ENCODE measurements at places on chromosomes 4 and X.

- no peak for DNase-seq
These were observed 339.7 kb upstream of the PCDH7 start for GRCh38 chr4:30380404-30380998.

DNA sequence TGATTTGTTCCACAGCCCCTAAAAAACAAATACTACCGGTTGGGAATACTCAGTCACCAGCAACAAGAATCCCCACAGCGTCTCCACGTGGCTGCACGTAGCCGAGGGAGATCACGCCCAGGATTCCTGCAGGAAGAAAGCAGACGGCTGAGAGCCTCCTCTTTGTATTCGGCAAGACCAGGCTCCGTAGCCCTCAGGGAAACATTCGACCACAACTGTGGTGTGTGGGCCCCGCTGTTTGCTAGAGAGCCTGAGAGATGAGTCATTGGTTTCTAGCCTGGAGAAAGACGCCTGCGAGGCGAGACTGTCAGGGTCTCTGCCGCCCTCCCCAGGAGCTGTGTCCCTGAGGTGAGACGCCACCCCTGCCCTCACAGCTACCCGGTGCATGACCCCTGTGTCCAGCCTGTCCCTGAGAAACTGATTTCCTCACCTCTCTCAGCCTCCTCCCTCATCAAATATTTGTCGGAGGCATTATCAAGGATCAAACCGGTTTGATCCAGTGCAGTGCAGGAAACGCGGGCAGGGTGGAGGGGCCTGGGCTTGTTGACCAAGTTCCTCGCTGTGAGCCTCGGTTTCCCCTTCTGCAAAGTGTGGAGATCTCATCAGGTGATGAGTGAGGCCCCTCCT, 4.7 kb upstream of the S100P start:
- peak; percentile 68 for DNase-seq

DNA sequence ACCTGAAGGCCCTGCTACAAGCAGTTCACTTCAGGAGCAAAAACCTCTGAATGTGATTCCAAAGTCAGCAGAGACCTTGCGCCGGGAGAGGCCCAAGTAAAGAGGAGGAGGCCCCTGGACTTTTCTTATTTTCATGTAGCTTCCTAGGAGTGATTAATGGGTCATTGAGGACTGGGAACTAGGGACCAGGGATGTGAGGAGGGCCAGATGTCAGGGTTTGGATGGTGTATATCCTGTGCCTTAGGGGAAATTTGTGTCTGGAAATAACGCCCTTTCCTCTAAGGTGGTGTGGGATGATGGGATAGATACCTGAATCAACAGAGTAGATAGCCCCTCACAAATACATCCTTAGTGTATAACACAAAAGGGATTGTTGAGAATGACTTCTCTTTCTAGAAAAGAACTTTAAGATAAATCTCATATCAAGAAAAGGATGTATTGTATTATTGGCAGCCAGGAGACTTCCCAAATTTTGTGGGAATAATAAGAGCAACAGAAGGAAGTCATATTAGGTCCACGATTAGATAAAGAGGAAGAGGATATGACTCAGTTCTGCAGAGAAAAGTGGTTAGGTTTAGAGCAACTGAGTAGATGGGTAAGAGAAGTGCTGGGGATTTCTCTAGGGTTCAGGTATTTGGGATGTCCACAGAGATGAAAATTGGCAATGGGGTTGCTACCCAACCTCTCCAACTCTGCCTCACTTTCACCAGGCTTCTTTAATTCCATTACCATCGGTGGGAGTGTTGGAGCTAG, 1.1 kb downstream of the ITGB1BP2 start:
- DNase-seq = no peak

DNA sequence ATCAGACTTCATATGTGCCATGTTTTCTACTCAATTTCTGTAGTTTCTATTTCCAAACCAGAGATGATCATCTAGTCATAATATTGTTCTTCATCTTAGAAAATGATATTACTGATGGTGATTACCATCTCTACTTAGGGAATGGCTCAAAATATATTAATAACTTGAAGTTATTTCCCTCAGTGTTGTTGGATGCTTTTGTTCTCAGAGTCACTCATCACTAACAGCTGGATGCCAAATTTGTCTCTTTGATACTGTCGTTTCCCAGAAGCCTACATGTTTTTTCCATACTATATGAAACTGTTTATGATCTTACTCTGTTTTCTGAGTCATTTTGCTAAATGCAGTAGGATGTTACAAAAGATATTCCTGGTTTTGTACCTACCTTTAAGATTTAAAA, 8.9 kb downstream of the PGAM4 start:
- no peak for DNase-seq

DNA sequence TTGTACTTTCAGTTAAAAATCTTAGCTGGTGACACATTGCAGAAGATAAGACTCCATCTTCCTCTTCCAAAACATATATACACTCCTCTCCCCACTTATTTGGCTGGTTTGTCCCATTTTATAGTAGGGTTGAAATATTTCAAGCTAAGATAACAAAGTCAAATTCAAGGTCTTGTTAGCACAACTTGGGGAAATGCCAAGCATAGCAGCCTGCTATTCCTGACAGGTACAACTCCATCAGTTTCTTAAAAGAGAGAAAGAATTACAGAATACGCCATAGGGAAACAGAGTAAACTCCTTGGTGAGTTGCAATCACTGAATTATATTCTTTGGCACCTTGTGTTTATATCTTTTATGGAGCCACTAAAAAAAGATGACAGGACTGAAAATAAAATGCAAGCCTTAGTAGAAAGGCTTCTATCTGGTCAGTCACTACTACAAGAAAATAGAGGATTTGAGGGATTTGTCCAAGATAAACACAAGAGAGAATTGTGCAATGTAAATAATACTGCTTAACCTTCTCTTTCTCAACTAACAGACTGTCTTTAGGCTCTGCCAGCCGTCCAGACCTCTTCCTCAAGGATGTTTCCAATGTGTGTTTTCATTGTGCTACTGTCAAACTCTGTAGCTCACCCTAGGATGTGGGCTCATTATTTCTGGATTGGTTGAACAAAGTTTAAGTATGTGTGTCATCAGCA, 170.3 kb downstream of the VEGFC start:
- no peak for DNase-seq

DNA sequence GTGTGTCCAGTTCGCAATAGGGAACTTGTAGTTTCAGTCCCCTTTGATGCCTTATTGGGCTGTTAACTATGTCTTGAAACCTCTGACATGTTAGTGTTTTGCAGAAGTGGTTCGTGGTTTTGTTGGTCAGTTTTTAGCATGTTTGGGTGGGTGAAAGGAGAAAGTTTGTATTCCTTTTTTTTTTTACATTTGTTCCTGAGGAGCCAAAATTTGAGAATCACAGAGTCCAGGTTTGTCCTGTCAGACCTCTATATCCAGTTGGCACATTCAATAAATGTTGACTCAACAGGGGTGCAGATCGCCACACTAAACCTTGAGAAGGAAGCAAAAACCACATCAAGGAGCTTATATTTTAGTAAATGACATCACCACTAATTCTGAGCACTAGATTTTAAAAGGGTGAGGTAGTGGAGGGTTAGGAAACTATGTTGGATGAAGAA, 26.2 kb downstream of the DLG3 start:
- peak; percentile 24 for DNase-seq

DNA sequence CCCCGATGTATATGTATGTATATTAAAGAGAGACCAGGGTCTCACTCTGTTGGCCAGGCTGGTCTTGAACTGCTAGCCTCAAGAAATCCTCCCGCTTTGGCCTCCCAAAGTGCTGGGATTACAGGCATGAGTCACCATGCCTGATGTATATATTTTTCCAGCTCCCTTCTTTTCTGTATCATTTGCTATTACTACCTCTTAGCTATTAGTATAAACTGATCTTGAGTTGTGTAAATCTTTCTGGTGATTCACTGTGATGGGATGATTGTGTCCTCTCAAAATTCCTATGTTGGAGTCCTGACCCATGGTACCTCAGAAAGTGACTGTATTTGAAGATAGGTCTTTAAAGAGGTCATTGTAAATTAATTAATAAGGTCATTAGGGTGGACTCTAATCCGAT, 53.1 kb downstream of the HPRT1 start:
- DNase-seq = no peak

DNA sequence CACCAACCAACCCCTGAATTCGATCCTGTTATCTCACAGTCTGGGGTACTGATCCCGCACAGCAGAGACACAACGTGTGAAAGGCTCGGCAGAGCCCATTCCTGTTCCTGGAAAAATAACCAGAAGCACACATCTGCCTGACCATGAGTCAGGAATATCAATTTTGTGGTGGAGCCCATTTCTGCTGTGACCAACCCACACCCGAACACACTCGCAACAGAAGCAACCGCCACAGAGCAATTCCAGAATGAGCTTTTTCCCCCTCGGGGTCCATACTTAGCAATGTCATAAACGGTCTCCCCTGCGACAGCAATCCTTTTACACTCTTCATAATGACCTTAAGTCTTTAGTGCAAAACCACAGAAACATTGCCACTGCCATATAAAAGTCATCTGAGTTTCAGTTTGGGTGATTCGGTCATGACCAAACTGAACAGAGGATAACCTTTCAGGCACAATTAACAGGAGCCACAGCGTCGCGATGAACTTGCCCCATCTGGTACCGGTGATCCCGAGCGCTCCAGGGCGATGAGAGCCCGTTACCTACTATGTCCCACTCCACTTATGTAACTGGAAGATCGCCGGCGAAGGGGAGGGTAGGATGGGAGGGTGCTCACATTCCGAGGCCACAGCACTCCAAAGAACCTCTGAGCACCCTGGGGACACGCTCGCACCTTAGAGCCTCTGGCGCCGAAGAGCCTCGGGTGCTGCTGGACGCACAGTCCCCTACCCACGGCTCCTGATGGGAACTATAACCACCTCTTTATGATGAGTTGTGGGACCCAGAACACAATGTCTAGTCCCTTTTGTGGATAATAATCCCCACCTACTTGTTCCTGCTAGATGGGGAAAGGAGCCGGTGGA, 1.1 kb downstream of the MECP2 start:
- DNase-seq = peak; percentile 48

DNA sequence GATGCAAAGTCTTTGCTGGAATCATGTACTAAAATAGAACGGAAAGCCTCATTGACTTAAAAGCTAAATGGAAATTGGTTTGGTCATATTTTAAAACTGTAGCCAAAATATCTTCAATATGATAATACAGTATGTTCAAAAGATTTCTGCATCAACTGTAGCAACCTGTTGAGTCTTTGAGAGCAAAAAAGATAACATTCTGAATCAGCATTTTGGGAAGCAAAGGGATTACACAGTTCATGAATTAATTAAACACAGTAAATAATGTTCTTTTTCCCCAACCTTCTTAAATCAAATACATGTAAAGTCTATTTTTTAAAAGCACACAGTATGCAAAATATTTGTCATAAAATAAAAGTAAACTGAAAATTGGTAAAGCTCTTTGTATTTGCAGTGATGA, 50.5 kb downstream of the DCHS2 start:
- DNase-seq = no peak

GRCh38 chrX:36087366-36087765, 167.8 kb downstream of the CFAP47 start:
- no peak for DNase-seq

GRCh38 chrX:19837648-19838047, 49.8 kb downstream of the SH3KBP1 start:
- no peak for DNase-seq

GRCh38 chr4:74653331-74654229, 140.7 kb downstream of the BTC start:
- DNase-seq = no peak

- no peak for DNase-seq
These were observed 203.8 kb downstream of the ADGRA3 start for GRCh38 chr4:22312113-22312512.

- no peak for DNase-seq
These were observed 84.2 kb downstream of the CHRNA9 start for GRCh38 chr4:40419231-40419912.

DNA sequence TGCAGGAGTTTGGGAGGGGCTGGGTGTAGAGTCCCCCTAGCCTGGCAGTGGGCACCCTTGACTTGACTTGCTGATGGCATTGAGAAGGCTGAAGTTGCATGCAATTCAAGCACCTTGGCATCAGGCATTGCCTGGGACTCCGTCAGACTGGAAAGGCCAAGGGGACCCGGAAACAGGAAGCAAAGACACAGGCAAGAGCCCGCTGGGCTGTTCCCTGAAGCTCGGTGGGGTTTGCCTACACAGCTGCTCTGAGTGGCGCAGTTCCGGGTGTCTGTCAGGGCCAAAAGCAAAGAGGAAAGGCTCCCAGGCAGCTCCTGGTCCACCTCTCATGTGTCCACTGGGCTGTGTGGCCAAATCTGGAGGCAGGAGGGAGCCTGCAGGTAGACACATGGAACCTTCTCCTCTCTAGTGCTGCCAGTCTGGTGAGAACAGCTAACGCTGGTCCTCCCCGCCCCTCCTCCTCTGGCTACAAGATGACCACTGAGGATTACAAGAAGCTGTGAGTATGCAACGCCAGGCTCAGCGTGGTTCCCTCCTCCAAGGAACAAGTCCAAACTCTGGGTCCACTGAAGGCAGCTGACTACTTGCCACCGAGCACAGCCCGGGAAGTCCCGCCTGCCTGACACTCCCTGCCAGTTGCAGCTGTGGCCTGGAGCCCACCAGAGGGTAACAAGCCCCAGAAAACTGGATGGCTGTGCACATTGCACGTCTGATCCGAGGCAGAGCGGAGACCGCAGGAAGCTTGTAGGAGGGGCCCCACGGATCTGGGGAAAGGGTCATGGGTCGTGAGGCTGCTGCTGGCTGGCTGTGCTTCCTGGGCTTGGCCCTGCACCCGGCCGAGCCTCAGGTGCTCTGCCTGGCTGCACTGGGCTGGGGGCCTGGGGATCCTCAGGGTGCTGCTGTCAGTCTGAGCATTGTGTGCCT, 20.1 kb downstream of the ZNF185 start:
- no peak for DNase-seq

GRCh38 chr4:152464030-152464823, 71.7 kb downstream of the FBXW7 start:
- no peak for DNase-seq

DNA sequence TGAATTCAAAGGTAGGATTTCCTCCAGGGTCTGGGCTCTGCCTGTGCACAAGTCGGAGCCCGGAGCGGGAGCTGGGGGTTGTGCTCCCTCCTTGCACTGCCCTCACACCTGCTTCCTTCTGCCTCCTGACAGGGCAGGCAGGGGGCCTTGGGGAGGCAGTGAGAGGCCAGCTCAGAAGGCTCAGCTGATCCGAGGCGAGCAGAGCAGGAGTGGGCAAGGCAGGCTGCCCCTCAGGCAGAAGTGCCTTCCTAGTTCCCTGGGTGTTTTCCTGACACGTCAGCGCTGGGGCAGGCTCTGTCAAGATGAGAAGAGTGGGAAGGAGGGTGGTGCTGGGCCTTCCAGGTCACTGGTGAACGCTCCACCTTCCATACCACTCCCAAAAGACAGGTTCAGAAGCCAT, 5.5 kb upstream of the IRAK1 start:
- no peak for DNase-seq
